ENCODE measurements at places on chromosomes 1 and 21.

DNA sequence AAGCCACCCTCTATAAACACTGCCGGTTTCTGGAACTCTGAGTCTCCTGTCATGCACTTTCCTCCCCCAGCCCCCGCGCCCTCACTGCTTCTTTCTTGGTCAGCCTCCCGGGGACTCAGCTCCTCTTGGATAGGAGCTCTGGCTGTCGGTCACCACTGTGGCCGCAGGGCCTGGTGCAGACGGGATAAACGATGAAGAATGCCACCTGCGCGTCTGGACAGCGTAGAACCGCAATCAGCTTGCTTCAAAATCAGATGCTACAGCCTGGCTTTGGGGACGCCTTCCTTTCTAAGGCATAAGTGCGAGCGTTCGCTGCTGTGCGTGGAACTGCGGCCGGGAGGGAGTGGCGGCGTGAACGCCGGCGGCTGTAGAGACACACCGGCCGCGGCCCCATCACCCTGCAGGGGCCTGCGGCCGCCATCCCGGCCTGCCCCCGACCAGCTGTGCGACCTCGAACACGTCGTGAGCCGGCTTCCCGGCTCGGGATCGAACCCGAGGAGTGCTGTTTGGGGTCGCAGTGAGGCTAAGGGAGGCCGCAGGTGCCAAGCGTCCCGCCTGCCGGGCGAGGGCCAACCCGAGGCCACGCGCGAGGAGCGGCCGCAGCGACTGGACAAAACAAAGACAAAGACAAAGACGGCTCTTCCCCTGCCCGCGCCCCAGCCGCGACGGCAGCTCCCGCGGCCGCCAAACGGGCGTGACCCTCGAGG, 688 bp downstream of the PTTG1IP start:
- DNase-seq = peak; percentile 23

DNA sequence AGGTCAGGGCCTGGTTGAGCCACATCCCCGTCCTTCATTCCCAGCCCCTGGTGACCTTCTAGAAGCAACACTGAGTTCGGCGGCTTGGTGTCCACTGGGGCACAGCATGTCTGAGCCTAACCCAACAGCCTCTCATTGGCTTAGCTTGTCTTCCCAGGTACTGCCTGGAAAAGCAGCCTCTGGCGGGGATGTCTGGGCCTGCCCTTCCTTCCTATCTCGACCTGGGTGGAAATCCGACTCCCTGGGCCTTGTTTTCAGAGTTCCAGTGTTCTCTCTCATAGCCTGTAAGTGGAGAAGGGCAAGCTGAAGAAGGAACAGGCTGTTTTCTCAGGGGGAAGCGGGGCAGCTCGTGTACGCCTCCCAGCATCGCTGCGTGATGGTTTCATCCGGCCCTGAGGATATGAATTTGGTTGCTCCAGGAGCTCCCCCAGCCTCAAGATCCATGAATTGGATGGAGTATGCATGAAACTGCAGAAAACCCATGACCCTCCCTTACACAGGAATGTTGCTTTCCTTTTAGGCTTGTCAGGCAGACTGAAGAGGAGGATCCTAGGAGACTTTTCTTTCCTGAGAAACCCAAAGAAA, 116.5 kb upstream of the IRF2BP2 start:
- no peak for DNase-seq

GRCh38 chr1:32992489-32993323, 28.1 kb upstream of the RNF19B start:
- peak; percentile 94 for DNase-seq

DNA sequence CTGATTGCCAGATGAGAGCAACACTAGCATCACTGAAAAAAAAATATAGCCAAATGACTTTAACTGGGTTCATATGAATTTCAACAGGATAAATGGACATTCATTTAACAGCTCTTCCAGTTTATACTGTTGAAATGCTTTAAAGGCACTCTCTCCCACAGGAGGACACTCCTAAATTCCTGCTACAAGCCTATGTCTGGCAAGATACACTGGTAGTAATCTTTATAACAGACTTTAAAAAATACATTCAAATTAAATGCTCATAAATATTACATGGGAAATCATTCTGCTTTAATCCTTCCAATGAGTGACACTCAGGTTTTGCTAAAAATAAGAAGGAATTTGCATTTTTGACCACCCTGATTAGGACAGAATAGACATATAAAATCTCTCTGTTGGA, 526.7 kb upstream of the ADAMTS5 start:
- no peak for DNase-seq

DNA sequence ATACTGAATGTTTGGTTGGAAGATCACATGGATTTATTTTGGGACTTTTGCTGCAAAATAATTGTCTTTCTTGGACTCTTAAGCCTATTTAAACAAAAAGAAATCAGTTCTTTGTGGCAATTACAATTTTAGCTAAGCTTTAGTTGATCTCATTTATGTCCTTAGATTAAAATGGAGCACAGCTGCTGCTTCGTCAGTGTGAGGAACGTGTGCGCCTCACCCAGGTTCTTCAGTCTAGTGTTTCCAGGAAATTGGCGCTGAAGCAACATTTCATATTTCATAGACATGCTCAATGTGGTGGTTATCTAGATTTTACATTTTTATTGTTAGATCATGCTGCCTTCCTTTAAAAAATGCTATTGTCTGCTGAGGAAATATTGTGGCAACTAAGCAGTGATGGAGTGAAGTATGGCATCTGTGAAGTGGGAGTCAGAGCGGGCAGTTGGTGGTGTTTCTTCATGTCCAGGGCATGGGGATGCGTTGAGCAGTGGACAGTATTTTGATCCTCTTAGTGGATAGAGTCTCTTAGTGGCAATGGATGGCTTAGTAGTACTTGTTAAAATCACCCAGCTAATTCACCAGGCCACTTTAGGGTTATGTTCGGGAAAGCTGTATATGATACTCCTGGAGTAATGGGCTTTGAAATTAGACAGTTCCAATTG, 5.6 kb downstream of the DDI2 start:
- DNase-seq = no peak

GRCh38 chr1:10033359-10033845, 644 bp downstream of the UBE4B start:
- peak; percentile 42 for DNase-seq

GRCh38 chr1:228215663-228216116, 7.8 kb downstream of the OBSCN start:
- DNase-seq = no peak

Measured in fibroblast of mammary gland (primary cell).